ENCODE measurements at places on chromosomes 3 and 15. TPM values are rescaled to one million over a fixed set of nuclear protein-coding genes. Genes with fewer than 3 reads are reported as not detected.

CELSR3 gene
- 5.2 TPM for total RNA-seq

CMTM7 gene
- 48.0 TPM for total RNA-seq

RAD51 gene
- 1.3 TPM for total RNA-seq

ZCWPW2 gene
- not detected for total RNA-seq

SCN11A gene
- total RNA-seq, result 0.27 TPM

DHX30 gene
- total RNA-seq, result 79.4 TPM

EXD1 gene
- not detected for total RNA-seq

SPRED1 gene
- 20.4 TPM for total RNA-seq

LRRN1 gene
- 26.8 TPM for total RNA-seq

BTLA gene
- total RNA-seq, result not detected

PRR20G gene
- total RNA-seq, result not detected

GP9 gene
- not detected for total RNA-seq

TMEM42 gene
- total RNA-seq, result 12.9 TPM

LRRIQ4 gene
- total RNA-seq, result 0.41 TPM

GPR160 gene
- total RNA-seq, result 13.2 TPM

SLC9A9 gene
- 3.0 TPM for total RNA-seq

GPR176 gene
- total RNA-seq, result 55.9 TPM

BCL6 gene
- 8.9 TPM for total RNA-seq

CACNA1D gene
- 0.21 TPM for total RNA-seq

NOX5 gene
- 0.75 TPM for total RNA-seq

SAMMSON gene
- total RNA-seq, result not detected

CHRNB4 gene
- total RNA-seq, result 1.8 TPM

XYLB gene
- 1.9 TPM for total RNA-seq

DUSP7 gene
- 27.7 TPM for total RNA-seq

GOLGA6B gene
- not detected for total RNA-seq

SLC12A8 gene
- total RNA-seq, result 13.6 TPM

FGF12 gene
- total RNA-seq, result 3.2 TPM

PTPN9 gene
- total RNA-seq, result 39.0 TPM

KLHL6 gene
- not detected for total RNA-seq

SV2B gene
- 3.3 TPM for total RNA-seq

EPHA3 gene
- total RNA-seq, result 0.04 TPM

PCNP gene
- 106 TPM for total RNA-seq
